ENCODE measurements at places on chromosomes 4 and X. TPM values are rescaled to one million over a fixed set of nuclear protein-coding genes. Genes with fewer than 3 reads are reported as not detected.

- no peak for DNase-seq
Observed at GRCh38 chr4:47462799-47463234, 685 bp downstream of the COMMD8 start.

GRCh38 chr4:80173841-80174240 lies 23.5 kb upstream of the PRDM8 start:
- no peak for DNase-seq

BMX gene
- total RNA-seq, result not detected

MSX1 gene
- 35.1 TPM for total RNA-seq

GRCh38 chrX:12949927-12950656 lies 24.8 kb upstream of the TMSB4X start:
- DNase-seq, result no peak

EIF2S3 gene
- 240 TPM for total RNA-seq

ZGRF1 gene
- total RNA-seq, result 15.7 TPM

MGARP gene
- 0.26 TPM for total RNA-seq

All from Caco-2 (cell line).